ENCODE measurements at places on chromosomes 11 and 22. TPM values are rescaled to one million over a fixed set of nuclear protein-coding genes. Genes with fewer than 3 reads are reported as not detected.

ENTHD1 gene
- 0.59 TPM for total RNA-seq

OR5B21 gene
- not detected for total RNA-seq

NXPE1 gene
- total RNA-seq: not detected

UBQLN3 gene
- not detected for total RNA-seq

ZNF215 gene
- total RNA-seq: 3.6 TPM

PDGFD gene
- total RNA-seq: not detected

C11orf87 gene
- total RNA-seq: not detected

Data from activated CD4-positive, alpha-beta T cell treated with anti-CD3 and anti-CD28 coated beads for 36 hours (primary cell).